ENCODE measurements at places on chromosomes 5 and 9. TPM values are rescaled to one million over a fixed set of nuclear protein-coding genes. Genes with fewer than 3 reads are reported as not detected.

The GFPT2 gene
- total RNA-seq, result 60.1 TPM

DNA sequence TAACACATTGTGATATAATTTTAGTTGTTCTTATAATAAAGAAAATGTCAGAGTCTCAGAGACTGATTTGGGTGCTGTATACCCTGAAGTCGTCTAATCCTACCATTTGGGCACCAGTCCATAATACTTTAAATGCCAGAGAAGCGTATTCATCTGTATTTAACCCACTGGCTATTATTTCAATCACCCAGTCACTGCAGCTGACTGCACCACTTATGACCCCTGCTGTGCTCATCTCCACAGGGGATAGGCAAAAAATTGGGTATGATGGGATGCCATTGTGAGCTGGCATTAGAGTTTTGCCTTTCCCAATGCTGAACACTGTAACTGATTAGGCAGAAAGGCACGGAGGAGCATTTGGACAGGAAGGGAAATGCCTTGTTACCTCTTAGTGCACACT is 599.7 kb downstream of the CAAP1 start:
- no peaks in the 10 kb centered on the region for H3K36me3 ChIP-seq
- H3K4me1 ChIP-seq, result no peaks in the 10 kb centered on the region
- no peak for DNase-seq

The ARHGEF39 gene
- 0.75 TPM for total RNA-seq

The PCDHGA4 gene
- total RNA-seq, result 10.2 TPM

DNA sequence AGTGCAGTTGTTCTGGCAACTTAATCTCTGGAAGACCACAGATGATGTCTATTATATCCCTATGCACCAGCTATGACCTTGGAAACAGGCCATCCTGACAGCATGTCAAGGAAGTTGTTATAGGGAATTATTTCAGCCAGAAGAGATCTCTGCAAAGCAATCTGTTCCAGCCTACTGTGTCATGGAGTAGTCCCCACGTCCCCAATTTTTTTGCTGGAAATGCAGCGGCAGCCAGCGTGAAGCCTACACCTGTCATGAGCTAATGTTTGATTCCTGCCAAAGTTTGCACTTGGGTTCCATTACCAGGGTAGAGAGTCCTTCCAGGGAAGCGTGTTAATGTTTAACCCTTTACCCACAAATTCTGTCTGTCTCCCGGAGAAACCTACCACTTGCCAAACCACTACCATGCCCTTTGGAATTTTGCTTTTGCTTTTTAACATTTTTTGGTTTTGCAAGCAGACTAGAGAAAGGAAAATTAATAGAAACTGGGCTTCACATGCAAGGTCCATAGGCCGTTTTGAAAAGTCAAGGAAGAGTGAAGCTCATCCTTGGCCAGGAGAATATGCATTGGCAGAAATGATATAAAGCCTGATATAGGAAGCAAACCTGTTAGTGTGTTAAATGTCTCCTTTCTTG is 174.9 kb upstream of the SPRY4 start:
- H3K36me3 ChIP-seq, result no peaks in the 10 kb centered on the region
- H3K27me3 ChIP-seq, result no peaks in the 10 kb centered on the region
- DNase-seq, result no peak
- no peak overlapping the region for H3K4me3 ChIP-seq
- H3K4me1 ChIP-seq, result no peaks in the 10 kb centered on the region

The KIF4B gene
- 0.06 TPM for total RNA-seq

- no peaks in the 10 kb centered on the region for H3K4me1 ChIP-seq
- no peak overlapping the region for H3K27ac ChIP-seq
- no peaks in the 10 kb centered on the region for H3K36me3 ChIP-seq
Measured at GRCh38 chr9:95132366-95133324, 184.9 kb downstream of the FANCC start.

DNA sequence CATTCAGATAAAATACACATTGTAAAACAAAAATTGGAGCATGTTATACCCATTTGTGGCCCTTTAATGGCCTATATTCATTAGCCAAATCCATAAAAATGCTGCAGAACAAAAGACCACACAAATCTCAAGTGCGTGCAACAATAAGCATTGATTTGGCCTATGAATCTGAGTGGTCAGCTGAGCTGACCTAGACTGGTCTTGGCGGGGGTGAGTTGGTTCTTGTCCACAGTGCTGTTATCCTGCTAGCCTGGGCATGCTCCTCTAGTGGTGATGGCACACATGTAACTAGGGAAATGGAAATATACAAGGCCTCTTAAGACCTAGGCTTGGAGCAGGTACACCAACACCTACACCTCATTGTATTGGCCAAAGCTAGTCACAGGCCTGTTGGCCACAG is 122.2 kb upstream of the TBCA start:
- H3K27me3 ChIP-seq, result no peaks in the 10 kb centered on the region
- no peak overlapping the region for H3K27ac ChIP-seq
- no peak overlapping the region for H3K4me3 ChIP-seq
- DNase-seq, result no peak

DNA sequence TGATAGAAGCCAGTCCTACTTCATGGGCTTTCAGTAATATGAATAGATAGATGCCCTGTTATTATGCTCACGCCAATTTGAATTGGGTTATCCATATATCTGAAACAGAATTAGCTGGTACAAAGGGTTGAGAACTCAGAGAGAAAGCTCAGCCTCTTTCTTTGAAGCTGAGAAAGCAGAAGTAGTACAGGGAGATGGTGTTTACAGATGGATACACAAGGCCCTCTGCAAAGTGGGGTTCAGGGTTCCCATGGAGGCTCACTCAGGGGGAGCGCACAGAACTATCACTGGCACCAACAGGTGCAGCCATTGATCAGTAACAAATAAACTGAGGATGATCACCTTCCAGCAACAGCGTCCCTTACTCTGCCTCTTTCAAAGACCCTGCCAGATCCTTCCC is 349.7 kb downstream of the ICE1 start:
- no peaks in the 10 kb centered on the region for H3K36me3 ChIP-seq
- H3K4me1 ChIP-seq, result no peaks in the 10 kb centered on the region
- no peak overlapping the region for H3K4me3 ChIP-seq
- H3K27me3 ChIP-seq, result no peaks in the 10 kb centered on the region
- no peak for DNase-seq

DNA sequence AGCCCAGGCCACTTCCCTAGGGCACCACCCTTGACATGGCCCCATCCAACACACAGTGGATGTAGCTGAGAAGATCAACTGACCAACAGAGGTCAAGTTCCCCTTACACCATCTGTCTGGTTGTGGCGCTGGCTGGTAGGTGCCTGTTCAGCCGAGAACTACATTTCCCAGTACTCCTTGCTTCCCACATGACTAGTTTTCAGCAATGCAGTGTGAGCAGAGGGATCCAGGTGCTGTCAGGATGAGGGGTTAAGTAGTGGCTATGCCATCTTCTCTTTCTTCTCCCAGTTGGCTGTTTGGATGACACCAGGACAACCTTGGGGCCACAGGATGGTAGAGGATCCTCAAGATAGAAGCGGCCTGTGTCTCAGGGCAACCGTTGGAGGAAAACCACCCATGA is 48.6 kb upstream of the SH3PXD2B start:
- H3K36me3 ChIP-seq, result no peaks in the 10 kb centered on the region
- peak; percentile 54 for DNase-seq
- H3K4me1 ChIP-seq, result no peaks in the 10 kb centered on the region
- no peak overlapping the region for H3K27ac ChIP-seq
- no peak overlapping the region for H3K4me3 ChIP-seq
- no peaks in the 10 kb centered on the region for H3K27me3 ChIP-seq

DNA sequence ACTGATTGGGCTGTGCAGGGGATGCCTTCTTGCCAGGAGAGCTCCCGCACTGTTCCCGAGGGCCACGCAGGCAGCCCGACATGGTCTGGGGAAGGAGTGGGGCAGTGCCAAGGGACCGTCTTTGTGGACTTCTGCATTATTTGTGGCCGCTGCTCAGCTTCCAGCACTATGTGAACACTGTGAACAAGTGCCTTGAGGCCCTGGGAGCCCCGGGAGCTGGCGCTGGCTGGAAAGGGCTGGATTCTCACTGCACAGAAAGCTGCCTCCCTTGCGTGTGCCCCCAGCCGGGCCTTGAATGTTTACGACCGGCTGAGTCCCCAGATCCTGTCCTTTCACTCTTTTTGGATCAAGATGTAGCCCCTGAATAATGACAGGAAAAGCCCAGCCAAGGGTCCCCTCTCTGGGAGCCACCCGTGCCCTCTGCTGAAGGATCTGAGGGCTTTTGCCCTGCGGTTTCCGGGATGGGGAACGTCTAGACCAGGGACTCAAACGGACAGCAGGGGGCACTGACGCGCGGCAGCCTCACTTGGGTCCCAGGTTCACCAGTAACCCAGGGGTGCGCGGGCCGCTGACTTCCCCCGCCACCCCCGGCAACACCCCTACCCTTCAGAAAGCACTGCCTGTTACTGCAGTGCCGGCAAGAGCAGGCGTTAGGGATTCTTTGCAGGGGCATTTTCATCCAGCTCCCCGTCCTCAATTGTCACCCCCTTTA is 98.9 kb upstream of the FCN2 start:
- H3K4me3 ChIP-seq, result no peak overlapping the region
- DNase-seq, result no peak
- no peaks in the 10 kb centered on the region for H3K4me1 ChIP-seq
- no peaks in the 10 kb centered on the region for H3K27me3 ChIP-seq
- no peaks in the 10 kb centered on the region for H3K36me3 ChIP-seq

DNA sequence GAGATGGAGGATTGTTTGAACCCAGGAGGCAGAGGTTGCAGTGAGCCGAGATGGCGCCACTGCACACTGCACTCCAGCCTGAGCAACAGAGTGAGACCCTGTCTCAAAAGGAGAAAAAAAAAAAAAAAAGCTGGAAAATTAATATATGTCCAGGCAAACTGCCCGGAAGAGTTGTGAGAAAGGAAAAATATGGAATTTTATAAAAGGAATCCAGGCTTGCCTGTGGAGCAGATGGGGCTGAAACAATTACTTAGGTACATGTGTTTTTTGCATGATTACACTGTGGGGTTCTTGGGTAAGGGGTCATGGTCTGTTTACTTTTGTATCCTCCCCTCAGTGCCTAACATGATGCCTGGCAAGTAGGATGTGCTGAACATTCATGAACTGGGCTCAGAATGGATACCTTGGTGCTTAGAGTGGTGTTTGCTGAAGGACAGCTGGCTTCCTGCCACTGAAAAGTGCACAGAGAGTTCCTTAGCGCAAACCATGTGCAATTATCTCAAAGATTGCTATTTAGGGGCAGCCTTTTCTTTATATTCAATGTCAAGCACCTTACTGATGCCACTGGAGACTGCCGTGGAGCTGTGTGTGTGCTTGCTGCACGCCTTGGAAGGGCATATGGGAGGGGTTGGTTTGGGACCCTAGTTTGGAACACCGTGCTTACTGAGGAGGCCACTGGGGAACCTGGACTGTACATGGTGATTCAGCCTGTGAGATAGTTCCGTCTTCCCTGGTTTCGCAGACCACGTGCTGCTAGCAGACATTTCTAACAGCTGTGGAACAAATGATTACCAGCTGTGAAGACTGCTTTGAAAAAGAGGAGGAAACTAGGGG is 78.4 kb downstream of the MAP1B start:
- H3K4me1 ChIP-seq, result peaks cover 11% of the 10 kb centered on the region
- H3K4me3 ChIP-seq, result no peak overlapping the region
- H3K27me3 ChIP-seq, result no peaks in the 10 kb centered on the region
- no peak for DNase-seq
- H3K36me3 ChIP-seq, result peaks cover 15% of the 10 kb centered on the region

GRCh38 chr5:118789366-118789765 is 199.0 kb downstream of the DTWD2 start:
- no peak overlapping the region for H3K27ac ChIP-seq
- H3K27me3 ChIP-seq, result no peaks in the 10 kb centered on the region
- no peaks in the 10 kb centered on the region for H3K36me3 ChIP-seq
- H3K4me3 ChIP-seq, result no peak overlapping the region

- H3K36me3 ChIP-seq, result no peaks in the 10 kb centered on the region
- no peak for DNase-seq
- H3K27me3 ChIP-seq, result no peaks in the 10 kb centered on the region
- no peak overlapping the region for H3K27ac ChIP-seq
- H3K4me1 ChIP-seq, result no peaks in the 10 kb centered on the region
Measured at GRCh38 chr9:7489036-7489435, 310.5 kb downstream of the DMAC1 start.

DNA sequence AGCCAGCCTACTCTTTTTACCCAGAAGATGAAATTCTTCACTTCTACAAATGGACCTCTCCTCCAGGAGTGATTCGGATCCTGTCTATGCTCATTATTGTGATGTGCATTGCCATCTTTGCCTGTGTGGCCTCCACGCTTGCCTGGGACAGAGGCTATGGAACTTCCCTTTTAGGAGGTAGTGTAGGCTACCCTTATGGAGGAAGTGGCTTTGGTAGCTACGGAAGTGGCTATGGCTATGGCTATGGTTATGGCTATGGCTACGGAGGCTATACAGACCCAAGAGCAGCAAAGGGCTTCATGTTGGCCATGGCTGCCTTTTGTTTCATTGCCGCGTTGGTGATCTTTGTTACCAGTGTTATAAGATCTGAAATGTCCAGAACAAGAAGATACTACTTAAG is 16.6 kb downstream of the OCLN start:
- no peaks in the 10 kb centered on the region for H3K36me3 ChIP-seq
- no peak overlapping the region for H3K27ac ChIP-seq
- H3K4me1 ChIP-seq, result no peaks in the 10 kb centered on the region
- no peak for DNase-seq
- H3K27me3 ChIP-seq, result no peaks in the 10 kb centered on the region

- no peak for DNase-seq
- no peaks in the 10 kb centered on the region for H3K4me1 ChIP-seq
- H3K4me3 ChIP-seq, result peak overlapping the region; percentile 88
Measured at GRCh38 chr5:219991-220390, 1.9 kb downstream of the SDHA start.

DNA sequence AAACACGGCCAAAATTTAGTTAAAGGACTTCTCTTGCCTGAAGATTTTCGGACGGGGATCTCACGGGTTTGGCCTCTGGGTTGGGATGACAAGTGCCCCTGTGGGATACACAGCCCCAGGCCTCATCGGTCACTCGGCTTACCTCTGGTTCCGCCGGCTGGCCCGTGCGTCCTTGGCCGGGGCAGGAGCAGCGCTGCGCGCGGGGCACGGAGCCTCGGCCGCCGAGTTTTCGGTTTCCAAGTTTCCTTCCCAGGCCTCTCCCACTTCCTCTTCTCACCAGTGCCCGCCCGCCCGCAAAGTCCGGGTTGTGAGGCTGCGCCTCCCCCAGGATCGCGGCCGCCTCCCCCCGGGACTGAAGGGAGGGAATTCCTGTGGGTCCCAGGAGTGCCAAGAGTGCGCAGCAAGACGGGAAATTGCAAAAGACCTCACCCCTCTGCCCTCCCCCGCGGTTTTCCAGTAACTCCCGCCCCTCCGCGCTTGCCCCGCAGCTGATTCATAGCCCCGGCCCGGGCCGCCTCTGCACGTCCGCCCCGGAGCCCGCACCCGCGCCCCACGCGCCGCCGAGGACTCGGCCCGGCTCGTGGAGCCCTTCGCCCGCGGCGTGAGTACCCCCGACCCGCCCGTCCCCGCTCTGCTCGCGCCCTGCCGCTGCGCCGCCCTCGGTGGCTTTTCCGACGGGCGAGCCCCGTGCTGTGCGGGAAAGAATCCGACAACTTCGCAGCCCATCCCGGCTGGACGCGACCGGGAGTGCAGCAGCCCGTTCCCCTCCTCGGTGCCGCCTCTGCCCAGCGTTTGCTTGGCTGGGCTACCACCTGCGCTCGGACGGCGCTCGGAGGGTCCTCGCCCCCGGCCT is at the start of gene OSMR:
Gene OSMR (plus strand): TSS at position 487 of the 853 bp plus-strand sequence. CDS start 23,033 bp downstream, outside the sequence.
- DNase-seq, result peak; percentile 98
- peaks cover 8% of the 10 kb centered on the region for H3K4me1 ChIP-seq
- H3K27me3 ChIP-seq, result no peaks in the 10 kb centered on the region
- H3K4me3 ChIP-seq, result peak within 1 kb of the TSS; percentile 91
- no peaks in the 10 kb centered on the region for H3K36me3 ChIP-seq
- H3K27ac ChIP-seq, result peak within 1 kb of the TSS; percentile 95

The RNF183 gene
- total RNA-seq, result not detected

GRCh38 chr5:55601204-55601618 is 66.4 kb upstream of the PLPP1 start:
- no peaks in the 10 kb centered on the region for H3K27me3 ChIP-seq
- peak overlapping the region; percentile 95 for H3K27ac ChIP-seq
- peak; percentile 86 for DNase-seq
- H3K4me1 ChIP-seq, result peaks cover 17% of the 10 kb centered on the region
- H3K4me3 ChIP-seq, result no peak overlapping the region
- H3K36me3 ChIP-seq, result no peaks in the 10 kb centered on the region

Measured in aorta (tissue), 5 donors.